ENCODE measurements at places on chromosomes 5 and 9. TPM values are rescaled to one million over a fixed set of nuclear protein-coding genes. Genes with fewer than 3 reads are reported as not detected.

CDH6 gene
- total RNA-seq = 39.8 TPM

IL13 gene
- total RNA-seq = not detected

FCN1 gene
- 13.8 TPM for total RNA-seq

UIMC1 gene
- 51.8 TPM for total RNA-seq

WWC1 gene
- 20.2 TPM for total RNA-seq

IQGAP2 gene
- 16.2 TPM for total RNA-seq

FAXDC2 gene
- 54.9 TPM for total RNA-seq

GLRA1 gene
- 5.1 TPM for total RNA-seq

NR6A1 gene
- 4.3 TPM for total RNA-seq

LCN15 gene
- not detected for total RNA-seq

CDX1 gene
- total RNA-seq = 0.28 TPM

GNA14 gene
- total RNA-seq = 6.1 TPM

FOXD1 gene
- total RNA-seq = 24.1 TPM

RBM27 gene
- total RNA-seq = 18.4 TPM

CNTFR gene
- total RNA-seq = 9.6 TPM

COL15A1 gene
- 94.4 TPM for total RNA-seq

Data from spinal cord (tissue), 10 donors.